Vagina (tissue), 2 donors: ENCODE measurements at places on chromosomes 12 and 14.

DNA sequence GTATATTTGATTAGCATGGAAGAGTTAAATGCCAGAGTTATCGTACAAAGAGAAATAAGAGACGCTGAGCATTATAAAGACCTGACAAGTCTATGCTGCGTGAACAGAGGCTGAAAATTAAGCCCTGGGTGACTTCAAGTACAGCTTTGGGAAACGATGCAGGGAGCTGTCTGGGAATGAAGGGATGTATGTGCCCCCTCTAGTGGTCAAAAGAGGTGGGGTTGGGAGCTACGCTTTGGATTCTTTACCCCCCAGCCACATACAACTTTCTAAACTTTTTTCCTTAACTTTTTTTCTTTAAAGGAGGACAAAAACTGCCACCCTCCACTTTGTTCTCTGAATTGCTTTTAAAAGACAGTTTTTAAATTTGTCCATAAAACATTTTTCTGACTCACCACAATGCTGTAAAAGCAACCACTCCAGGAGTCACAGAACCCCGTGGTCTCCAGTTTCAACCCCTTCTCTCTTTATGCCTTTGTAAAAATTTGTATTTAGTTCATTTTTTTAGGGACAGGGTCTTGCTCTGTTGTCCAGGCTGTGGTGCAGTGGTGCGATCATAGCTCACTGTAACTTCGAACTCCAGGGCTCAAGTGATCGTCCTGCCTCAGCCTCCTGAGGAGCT is 59.4 kb downstream of the ZNF664 start:
- no peak for DNase-seq

GRCh38 chr14:55599250-55599879 is 19.4 kb downstream of the KTN1 start:
- no peak for DNase-seq

- no peak for DNase-seq
Observed at GRCh38 chr14:92626041-92626440, 112.5 kb downstream of the RIN3 start.

DNA sequence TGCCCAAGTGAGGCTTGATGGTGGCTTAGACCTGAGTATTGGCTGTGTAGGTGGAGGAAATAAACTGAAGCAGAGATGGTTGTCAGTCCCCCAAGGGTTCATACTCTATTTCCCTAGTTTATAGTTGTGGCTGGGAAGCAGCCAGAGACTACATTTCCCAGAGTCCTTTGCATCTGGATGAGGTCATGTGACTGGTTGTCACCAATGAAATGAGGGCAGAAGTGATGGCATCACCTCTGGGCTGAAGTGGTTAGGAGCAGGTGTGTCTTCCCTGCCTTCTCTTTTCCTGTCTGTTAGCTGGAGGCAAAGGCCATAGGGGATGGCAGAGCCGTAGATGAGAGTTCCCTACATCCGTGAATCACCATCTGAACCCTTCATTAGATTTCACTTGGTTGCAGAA is 16.3 kb upstream of the NOS1 start:
- no peak for DNase-seq

- no peak for DNase-seq
Observed at GRCh38 chr12:14367040-14367661, 1.7 kb downstream of the ATF7IP start.

- no peak for DNase-seq
Observed at GRCh38 chr12:113151655-113152054, 2.1 kb downstream of the CFAP73 start.

DNA sequence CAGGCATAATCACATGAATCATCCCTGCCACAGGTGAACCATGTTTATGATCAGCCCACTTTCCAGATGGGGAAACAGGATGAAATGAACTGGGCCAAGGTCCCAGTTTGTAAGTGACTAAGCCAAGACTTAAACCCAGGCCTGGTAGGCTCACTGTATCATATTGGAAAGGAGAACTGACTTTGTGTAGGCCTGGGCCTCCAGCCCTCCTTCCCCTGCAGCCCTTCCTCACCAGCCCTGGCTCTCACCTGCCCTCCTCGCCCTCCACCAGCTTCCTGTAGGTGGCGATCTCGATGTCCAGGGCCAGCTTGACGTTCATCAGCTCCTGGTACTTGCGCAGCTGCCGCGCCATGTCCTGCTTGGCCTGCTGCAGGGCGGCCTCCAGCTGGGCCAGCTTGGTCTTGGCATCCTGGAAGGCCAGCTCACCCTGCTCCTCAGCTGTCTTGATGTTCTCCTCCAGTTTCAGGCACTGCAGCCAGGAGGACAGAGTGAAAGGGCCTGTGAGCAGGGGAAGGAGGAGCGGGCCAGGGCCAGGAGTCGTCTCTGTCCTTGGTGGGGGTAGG is 19.8 kb downstream of the KRT80 start:
- no peak for DNase-seq

DNA sequence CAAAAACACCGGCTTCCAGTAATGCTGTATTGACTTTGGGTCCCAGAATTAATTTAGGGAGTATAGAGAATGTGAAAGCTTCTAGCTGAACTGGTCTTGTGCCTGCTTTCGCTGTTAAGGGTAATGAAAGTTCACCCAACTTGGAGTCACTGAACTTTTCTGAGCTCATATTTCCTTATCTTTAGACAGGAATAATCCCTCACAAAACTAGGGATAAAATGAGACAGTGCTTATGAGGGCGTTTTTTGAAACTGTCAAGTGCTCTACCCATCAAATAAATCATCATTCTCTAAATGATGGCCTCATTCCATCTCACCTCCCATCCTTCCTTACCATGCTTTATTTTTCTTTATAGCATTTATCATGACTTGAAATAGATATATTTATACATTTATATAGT is 74.7 kb downstream of the RFX4 start:
- DNase-seq, result no peak

DNA sequence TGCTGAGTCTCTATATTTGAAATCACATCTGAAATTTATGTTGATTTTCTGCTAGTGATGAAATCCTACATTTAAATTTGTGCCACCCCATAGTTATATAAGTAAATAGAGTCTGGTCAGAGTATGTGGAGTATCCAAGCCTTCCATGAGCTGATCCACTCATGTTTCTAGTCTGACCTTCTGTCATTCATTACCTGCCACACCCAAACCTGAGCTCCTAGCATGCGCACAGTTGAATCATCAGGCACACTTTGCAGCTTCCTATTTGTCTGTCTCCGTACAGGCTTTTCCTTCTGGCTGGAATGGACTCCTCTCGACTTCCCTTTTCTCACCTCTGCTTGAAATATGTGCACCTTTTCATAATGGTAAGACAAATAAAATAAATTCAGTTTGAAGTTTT is 45.3 kb upstream of the LRIG3 start:
- DNase-seq, result no peak

GRCh38 chr14:35628989-35629388 is 95.0 kb downstream of the INSM2 start:
- DNase-seq, result no peak

DNA sequence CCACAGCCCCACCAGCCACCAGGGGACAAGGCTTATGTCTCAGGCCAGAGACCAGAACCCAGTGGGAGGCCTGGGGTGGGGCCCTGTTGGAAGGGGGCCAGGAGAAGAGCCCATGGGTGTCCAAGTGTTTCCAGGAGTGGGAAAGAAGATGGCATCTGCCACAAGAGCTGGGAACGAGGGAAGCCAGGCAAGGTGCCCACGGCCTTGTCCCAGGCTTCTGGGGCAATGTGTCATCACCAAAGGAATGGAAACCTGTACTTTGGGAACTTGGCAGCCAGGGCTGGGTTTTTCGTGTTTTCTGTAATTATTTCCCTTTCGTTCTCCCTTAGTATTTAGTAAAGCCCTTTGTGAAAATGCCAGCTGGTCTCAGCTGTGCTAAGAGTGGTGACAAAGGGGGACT is 5.3 kb upstream of the PGF start:
- DNase-seq, result no peak

DNA sequence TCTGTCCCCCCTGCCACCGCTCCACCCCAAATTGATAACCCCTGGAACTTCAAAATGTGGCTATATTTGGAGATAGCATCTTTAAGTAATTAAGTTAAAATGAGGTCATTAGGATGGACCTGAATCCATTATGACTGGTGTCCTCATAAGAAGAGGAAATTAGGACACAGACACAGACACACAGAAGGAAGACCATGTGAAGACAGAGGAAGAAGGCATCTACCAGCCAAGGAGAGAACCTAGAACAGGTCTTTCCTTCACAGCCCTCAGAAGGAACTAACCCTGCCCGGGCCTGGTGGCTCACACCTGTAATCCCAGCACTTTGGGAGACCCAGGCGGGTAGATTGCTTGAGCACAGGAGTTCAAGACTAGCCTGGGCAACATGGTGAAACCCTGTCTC is 3.6 kb upstream of the HRK start:
- DNase-seq, result no peak

DNA sequence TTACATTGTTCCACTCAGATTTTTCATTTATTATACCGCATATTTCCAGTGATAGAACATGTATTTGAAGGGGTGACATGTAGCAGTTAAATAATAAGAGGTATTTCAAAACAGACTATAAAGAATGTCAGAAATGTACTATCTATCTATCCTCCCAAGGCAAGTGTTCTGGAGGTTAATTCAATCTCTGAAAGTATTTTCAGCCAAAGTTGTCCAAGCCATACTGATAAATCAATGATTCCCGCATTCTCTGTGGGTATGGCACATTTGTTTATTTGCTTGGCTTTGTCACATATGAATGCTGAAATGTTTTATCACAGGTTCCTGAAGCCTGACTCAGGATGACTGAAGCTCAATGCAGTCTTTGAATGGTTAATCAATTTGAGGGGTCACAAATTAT is 35.8 kb downstream of the KCNH5 start:
- no peak for DNase-seq

- no peak for DNase-seq
Observed at GRCh38 chr14:91056361-91056760, 4.1 kb downstream of the RPS6KA5 start.

GRCh38 chr14:55621391-55621790 is 41.4 kb downstream of the KTN1 start:
- DNase-seq, result no peak
